ENCODE measurements at places on chromosomes 13 and 19.

GRCh38 chr13:50923272-50923671 is 13.7 kb downstream of the RNASEH2B start:
- DNase-seq: no peak

DNA sequence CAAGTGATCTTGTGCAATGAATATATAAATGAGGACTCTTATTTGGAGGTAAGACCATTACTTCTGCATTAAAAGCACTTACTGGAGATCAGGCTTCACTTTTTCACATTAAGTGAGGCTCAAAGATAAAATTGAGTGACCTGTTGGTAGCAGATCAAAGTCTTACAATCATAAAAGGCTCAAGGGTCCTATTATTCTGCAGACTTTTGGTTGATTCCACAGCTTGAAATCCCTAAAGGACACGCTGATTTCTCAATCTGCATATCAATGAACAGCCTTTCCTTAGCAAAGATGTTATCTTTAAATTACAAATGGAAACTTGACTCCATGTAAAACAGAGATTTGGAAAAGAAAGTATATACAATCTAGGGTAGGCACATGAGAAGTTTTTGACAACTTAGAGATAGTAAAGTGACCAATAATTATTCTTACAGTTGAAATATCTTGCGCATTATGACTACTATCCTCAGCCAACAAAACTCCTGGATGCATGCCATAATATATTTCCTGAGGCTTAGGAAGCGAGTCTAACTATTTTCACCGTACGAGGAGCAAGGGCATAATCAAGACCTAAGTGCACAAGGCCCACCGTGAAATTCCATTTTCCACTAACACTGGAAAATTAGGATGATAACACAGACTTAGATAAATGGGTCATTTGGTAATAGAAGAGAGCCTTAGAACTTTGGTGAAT is 640.7 kb downstream of the LIG4 start:
- DNase-seq: no peak

- no peak for DNase-seq
Measured at GRCh38 chr13:114110091-114110829, 22.2 kb downstream of the RASA3 start.

- no peak for DNase-seq
Measured at GRCh38 chr13:96730676-96731075, 263.6 kb downstream of the OXGR1 start.

DNA sequence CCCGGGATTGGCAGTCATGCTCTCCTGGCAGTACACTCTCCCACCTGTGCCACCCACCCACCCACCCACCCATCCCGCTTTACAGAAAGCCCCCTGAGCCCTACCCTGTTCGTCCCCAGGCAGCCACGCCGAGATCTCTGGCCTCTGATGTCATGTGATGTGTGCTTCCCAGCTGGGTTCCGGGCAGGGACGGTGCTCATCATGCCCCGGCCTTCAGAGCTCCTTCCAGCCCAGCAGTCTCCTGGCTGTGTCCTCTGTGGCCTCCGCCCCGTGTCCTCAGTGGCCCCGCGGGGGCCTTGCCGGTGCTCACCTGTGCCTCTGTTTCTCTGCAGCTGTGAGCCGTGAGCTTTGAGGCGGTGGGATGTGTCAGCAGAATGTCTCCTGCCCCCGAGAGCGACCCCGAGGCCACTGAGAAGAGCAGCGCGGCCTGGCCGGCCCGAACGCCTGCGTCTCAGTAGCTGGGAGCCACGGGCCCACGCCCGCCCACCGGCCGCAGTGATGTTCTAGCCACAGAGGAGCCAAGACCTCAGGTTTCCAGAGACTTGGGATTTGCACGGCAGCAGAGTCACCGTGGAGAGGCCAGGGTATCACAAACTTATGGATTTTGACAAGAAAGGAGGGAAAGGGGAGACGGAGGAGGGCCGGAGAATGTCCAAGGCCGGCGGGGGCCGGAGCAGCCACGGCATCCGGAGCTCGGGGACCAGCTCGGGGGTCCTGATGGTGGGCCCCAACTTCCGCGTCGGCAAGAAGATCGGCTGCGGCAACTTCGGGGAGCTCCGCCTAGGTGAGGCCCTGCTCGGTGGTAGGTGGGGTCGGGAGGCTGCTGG is 28.4 kb downstream of the CSNK1G2 start:
- DNase-seq: no peak

- no peak for DNase-seq
Measured at GRCh38 chr13:21458451-21458812, 671 bp downstream of the ZDHHC20 start.

DNA sequence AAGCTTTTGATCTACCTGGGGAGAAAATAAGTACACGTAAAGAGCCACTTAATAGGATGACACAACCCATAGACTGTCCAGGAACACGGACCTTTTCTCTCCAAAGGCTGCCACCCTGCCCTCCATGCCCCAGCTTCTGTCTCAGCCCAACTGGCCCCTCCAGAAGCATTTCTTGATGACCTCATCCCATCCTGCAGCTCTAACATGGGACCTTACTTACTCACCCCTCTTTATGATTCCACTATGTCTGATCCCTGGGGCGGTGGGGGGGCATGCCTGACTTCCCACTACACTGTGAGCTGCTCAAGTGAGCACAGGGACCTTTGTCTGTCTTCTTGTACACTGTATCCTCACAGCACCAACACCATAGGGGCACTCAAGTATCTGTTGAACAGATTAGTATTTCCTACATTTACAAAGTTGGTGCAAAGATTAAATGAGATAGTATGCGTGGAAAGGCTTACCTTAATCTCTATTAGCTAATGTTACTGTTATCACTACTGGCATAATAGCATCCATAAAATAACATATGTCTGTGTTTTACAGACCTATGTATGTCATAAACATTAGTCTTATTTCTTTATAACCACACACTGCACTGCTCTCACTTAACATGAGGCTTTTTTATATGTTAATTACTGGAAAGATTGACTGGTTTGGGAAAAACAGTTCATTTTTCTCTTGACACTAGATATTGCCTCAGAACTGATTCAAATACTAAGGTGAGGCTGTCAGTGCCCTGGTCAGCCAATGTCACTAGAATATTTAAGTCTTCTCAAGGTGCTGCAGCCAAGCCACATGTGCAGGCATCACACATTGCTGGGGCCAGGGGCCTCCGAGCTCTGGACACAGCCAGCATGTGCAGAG is 100.9 kb downstream of the FOXO1 start:
- DNase-seq: no peak

DNA sequence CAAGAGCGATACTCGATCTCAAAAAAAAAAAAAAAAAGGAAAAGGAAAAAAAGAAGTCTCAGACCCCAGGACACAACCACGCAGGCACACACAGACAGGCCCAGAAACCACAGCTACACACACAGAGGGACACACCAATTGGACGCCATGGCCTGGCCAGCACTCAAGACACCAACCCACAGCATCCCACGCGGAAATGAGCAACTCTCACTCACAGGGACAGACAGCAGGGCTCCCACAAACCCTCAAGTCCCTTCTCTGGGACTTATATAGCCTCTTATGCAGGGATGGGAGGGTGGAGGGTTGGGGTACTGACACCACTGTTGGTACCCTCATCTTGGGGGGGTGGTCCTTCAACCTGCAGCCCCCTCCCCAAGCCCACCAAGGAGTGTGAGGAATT is 5.9 kb downstream of the NOTCH3 start:
- no peak for DNase-seq

- DNase-seq: no peak
Measured at GRCh38 chr13:79197933-79198332, 208.1 kb downstream of the RBM26 start.

- no peak for DNase-seq
Measured at GRCh38 chr19:2663920-2664571, 38.4 kb downstream of the GNG7 start.

GRCh38 chr19:9934132-9934950 is 2.0 kb downstream of the OLFM2 start:
- peak; percentile 85 for DNase-seq

DNA sequence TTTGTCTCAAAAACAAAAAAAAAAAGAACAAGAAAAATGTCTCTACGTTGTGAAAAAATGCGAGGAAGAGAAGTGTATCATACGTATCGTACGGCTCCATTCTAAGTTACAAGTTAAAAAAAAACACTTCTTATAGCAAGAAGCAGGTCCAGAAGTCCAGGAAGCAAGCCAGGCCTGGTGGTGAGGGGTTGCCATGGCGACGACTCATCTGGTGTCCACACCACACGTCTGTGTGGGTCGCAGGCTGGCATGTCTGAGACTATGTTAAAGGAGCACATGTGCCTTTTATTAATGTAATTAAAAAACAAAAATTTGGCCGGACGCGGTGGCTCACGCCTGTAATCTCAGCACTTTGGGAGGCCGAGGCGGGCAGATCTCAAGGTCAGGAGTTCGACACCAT is 5.9 kb downstream of the MED16 start:
- no peak for DNase-seq
